AG10803 (cell line): ENCODE measurements at places on chromosomes 11 and 22.

DNA sequence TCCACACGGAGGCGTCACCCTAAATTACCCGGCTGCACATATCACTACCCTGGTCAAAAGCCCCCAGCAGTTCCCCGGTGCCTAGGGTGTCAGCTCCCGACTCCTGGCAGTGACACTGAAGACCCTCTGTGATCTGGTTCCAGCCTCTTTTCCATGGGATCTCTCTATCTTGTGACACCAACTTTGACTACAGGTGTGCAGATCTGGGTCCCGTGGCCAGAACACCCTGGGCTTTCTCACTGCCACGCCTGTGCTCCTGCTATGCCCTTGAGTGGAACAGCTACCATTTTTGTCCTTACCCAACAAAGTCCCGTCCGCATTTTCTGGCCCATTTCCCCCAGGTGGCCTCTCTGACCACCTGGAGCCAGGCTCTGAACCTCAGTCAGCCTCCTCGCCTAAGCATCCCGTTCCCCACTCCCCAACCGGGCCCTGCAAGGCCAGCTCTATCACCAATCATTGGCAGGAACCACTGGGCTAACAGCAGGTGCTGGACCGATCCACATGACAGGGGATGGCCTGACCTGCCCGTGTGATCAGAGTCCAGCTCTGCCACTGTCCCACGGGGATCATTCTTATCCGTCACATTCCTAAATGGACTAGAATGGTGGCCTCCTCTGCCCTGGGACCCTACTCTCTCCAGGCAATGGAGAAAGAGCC is 20.7 kb upstream of the CBX7 start:
- DNase-seq = no peak

DNA sequence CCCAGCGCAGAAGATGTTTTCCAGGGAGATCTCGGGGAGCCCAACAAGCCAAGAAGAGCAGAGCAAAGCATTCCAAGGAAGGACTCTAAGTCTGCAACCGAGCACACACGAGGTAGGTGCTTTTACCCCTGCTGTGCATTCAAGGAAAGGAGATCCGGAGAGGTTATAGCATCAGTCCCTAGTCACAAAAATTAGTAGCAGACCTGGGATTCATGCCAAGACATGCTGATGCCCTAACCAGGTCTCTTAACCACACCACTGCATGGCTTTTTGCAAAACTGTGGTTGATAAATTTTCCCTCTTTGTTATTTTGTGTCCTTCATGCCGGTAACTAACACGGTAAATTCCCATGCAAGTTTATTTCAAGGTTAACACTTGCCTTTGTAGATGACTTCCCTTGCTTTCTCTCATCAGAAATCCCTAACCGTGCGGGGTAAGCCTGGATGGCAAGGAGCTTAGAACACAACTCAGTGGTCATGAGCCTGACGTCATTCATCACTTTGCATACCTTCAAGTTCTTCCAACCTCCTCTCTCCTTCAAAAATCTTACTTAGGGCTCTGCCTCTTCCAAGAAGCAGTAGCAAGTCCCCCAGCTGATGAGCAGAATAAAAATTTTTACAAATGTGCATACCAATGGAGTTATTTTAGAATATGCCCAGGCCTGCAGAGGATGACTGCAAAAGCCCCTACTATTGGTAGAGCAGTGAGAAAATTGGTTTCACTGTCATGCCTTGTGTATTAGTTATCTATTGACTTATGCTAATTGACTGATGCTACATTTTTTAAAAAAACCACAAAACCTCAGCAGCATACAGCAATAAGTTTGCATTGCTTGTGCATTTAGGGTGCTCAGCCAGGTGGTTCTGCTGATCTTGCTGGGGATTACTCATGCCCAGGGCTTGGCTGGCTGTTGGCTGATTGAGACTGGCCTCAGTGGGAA is 465.1 kb downstream of the MN1 start:
- peak; percentile 67 for DNase-seq

- DNase-seq = peak; percentile 9
Observed at GRCh38 chr11:77191823-77192495, 63.9 kb downstream of the MYO7A start.

GRCh38 chr11:16421826-16422225 is 65.5 kb upstream of the SOX6 start:
- no peak for DNase-seq

DNA sequence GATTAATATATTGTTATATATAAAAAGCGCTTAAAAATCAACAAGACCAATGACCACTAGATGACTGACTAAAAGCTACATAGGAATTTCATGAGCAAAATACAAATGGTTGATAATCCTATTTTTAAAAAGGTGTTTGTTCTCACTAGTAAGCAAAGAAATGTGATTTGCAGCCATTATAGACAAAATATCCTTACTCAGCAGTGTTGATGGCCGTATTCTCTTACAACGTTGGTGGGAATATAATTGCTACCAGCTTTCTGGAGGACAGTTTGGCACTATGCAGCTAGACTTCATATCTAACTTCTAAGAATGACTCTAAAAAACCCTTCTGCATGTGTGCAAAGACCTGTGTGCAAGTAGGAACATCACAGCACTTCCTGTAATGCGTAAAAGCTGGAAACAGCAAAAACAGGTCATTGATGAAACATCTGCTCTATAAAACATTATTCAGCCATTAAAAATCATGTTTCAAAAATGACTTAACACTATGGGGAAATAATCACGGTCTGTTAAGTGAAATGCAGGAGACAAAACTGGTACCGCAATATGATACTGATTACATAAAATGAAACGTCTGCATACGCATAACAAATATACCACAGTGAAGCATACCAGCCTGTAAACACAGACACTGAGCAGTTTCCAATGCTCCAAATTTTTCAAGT is 70.1 kb upstream of the LINC01488 start:
- peak; percentile 31 for DNase-seq
